ENCODE measurements at places on chromosomes 3 and 15.

- DNase-seq: no peak
Observed at GRCh38 chr3:14242490-14243311, 64.1 kb downstream of the LSM3 start.

DNA sequence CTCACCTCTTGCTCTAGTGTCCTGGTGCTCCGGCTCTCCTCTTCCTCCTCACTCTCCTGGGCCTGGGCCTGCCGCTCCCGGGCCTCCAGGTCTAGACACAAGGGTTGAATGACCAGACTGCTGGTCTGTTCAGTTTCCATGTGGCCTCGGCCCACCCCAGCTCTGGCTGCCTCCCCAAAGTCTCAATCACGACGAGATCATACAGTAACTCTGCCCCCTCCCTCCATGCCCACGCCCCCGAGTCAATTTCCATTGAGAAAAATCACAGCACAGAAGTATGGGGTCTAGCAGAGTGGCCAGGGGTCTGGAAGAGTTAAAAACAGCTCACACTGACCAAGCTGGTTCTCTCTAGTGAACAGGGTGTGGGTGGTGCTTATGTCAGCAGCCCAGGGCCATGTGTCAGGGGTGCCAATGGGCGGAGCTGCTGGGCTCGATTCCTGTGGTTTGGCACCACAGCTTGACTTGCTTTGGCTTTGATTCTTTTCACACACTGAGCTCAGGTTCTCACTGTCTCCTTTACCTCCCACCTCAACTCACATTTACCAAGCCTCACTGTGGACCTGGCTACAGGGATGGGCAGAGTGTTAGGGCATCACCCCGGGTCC is 6.9 kb downstream of the C15orf62 start:
- no peak for DNase-seq

GRCh38 chr3:67540198-67540894 is 114.1 kb downstream of the SUCLG2 start:
- no peak for DNase-seq

- no peak for DNase-seq
Observed at GRCh38 chr3:121979246-121979645, 42.8 kb downstream of the ILDR1 start.

DNA sequence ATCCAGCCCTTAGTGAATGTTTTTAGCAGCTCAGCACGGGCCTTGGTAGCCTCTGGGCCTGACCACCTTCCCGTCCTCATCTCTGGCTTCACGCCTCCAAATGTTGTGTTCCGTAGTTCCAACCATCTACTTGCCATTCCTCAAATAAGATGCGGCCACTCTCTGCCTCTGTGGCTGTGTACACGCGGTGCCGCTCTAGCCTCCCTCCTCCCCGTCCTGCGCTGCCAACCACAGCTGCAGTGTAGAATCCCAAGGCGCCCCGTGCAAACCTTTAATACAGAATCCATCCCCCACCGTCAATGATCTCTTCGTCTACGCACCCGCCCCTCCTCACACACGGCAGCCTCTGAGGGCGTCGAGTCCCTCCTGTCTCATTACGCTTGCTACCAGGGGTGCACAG is 77.2 kb downstream of the VGLL4 start:
- DNase-seq: no peak

DNA sequence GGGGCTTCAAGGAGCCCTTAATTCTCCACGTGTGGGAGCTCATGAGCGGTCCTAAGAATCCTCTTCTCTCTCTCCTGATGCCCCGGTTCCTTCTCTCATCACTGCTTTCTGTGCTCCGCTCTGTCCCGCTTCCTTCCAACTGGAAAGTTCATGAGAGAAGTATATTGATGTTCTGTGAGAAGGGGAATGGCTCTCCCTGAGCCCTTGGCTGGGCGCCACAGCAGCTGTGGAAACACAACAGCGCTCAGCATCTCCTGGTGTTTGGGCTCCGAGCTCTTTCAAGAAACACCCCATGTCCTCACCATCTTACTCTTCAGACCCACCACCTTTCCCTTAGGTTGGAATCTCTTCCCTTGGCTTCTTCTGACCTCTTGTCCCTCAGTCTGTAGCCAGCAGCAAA is 161.7 kb downstream of the VGLL4 start:
- no peak for DNase-seq
